ENCODE measurements at places on chromosomes 1 and 21.

GRCh38 chr1:46342677-46343350 lies 2.2 kb downstream of the NSUN4 start:
- DNase-seq, result no peak

GRCh38 chr1:209989525-209989924 lies 51.5 kb downstream of the SYT14 start:
- no peak for DNase-seq

DNA sequence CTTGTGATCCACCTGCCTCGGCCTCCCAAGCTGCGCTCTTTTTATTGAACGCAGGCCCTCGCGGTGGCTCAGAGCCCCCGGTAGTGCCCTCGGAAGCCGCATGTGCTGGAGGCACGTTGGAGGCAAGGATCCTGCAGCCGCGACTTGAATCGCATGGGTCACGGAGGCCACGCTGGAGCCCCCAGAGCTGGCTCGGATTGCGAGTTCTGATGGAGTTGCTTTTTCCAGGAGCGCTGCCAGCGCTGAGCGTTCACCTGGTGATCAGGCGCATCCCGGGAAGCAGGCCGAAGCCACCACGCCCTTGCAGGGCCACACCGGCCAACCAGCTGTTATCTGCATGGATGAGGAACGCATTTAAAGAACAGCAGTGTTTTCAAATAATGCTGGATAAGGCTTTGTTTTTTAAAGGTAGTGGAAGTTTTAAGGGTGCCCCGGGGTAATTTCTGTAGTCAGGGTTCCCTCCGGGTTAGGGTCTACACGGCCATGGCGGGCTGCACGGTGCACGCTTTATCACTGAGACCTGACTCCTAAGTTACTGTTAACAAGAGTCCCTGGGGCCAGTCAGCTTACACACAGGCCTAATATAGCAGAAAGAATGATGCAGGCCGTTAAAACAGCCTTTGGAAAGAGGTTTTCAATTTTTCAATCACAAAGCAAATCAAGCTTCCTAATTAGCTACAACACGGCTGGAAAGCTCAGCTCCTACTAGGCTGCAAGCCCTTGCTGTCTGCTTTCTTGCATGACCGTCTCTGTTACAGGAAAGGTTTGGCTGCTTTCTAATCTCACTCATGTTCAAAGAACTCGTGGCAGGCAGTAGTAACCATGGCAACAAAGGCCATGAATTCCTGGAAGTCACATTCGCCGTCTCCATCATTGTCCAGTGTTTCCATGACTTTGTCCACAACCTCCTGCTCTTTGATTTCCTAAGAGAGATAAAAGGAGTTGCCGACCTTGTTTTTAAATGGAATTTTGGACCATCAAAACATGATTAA lies 6.0 kb downstream of the S100B start:
- DNase-seq, result no peak

DNA sequence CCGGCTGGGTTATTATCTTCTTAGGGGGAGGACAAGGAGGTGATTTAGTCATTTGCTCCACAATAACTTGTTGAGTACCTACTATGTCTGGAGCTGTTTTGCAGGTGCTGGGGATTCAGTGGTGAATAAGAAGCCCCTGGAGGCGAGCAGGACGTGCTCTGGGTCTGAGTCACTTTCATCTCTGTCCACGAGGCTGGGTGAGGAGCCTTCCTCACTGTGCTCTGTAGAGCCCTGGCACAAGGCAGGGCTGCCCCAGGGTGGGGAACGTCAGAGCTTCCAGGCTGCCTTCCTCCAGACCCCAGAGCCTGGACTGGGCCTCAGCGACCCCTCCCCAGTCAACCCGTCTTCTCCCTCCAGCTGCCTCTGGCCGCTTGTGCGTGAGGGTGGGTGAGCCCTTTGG lies 2.5 kb upstream of the PADI6 start:
- DNase-seq, result no peak
